ENCODE measurements at places on chromosomes 3 and 15.

DNA sequence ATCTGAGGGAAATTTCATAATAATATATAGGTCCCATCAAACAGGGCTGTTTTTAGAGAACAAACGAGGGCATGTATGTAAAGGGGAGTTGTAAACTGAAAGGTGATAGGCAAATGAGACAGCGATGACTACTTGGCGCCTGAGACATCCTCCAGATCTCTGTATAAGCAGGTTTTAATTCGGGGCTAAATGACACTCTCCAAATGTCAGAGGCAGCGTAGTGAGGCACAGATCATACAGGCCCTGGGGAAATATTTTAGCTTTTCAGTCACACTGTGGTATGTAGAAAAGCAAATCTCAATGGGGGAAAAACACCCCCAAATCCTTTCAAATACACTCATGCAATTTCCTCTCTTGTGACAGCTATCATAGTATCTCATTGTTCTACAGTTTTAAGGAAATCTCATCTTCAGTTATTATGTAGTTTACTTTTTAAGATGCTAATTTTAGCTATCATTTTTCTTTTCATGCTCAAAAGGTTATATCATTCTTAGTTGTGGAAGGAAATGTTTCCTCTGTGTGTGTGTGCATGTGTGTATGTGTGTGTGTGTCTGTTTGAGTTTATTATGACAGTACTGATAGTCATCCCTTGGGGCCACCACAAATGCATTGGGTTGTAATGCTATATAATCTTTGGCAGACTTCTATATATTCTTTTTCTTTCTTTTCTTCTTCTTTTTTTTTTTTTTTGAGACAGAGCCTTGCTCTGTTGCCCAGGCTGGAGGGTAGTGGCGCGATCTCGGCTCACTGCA lies 1.1 kb downstream of the TPRG1 start:
- DNase-seq = no peak

GRCh38 chr3:129016720-129017483 lies 15.8 kb downstream of the EFCC1 start:
- no peak for DNase-seq

DNA sequence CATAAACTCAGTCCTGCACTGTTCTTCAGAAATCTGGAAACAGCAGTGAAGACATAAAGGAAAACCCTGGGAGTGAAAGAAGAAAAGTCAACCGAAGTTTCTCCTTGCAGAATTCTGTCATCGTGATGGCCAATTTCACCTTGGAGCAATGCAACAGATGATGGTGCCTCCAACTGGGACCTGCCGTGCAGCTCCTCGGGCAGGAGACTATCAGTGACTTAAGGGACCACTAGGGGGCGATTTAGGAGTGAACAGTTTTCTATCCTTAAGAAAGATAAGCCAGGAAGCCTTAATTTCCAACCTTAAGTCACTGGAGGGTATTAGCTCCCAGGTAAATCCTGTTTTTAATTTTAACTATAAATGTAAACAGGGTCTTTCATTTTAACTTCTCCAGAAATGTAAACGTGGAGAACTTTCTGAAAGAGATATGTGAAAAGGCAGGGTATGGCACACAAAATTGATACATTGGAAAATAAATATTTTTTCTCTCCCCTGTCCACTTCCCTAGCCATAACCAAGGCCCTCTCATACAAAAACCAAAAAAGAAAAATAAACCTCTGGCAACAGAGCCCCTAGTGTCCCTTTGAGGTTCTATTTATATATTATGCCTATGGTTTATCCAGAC lies 116.3 kb downstream of the PDZRN3 start:
- DNase-seq = peak; percentile 29

- DNase-seq = no peak
These were observed 59.7 kb upstream of the MAGI1 start for GRCh38 chr3:66098436-66098835.

DNA sequence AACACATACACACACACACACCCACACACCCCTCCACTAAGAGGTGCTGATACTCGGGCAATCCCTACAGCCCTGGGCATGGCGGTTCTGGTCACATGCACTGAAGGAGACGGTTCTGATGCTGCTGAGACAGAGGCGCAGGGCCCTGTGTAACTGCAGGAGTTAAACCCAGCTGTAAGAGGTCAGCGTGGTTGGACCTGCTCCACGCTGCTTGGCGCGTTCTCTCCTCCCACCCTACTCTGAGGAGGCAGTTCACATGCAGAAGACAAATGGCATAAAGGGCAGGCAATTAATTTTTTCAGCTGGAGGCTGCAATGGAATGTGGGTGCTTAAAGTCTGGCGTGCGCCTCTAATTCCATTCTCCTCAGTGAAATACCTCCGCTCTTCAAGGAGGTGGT lies 35.2 kb downstream of the GRK7 start:
- no peak for DNase-seq

DNA sequence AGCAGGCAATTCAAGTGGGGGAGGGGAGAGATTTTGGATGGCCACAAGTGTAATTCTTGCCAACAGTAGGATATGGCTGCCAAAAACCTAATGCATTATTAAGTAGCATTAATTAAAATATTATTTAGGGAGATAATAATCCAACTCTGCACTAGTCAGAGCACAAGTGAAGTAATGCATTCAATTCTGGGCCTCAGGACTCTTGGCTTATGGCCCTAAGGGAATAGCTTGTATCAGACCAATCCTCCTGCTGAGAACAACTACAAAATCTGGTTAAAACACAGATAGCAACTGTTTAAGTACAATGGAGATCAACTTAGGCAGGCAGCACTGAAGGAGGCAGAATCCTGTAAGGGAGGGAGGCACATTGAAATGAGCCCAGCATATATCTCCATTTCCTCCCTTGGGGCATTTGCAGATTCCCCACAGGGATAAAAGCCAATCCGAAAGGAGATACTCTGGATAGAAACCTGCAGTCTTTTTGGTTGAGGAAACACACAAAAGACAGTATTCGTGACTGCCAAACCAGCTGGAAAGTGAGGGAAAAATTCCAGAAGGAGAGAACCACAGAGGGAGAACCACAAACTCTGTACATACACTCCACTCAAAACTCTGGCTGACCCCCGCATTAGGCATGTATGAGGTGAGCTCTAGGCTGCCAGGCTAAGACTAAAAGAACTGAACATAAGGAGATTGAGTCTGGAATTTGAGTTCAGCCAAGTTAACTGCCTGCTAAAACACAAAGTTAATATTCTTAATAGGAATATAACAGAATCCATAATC lies 57.4 kb downstream of the ETFA start:
- no peak for DNase-seq

- DNase-seq = no peak
These were observed 14.7 kb downstream of the IGF1R start for GRCh38 chr15:98663045-98663444.

GRCh38 chr15:90560229-90560776 lies 30.6 kb downstream of the CRTC3 start:
- DNase-seq = no peak

DNA sequence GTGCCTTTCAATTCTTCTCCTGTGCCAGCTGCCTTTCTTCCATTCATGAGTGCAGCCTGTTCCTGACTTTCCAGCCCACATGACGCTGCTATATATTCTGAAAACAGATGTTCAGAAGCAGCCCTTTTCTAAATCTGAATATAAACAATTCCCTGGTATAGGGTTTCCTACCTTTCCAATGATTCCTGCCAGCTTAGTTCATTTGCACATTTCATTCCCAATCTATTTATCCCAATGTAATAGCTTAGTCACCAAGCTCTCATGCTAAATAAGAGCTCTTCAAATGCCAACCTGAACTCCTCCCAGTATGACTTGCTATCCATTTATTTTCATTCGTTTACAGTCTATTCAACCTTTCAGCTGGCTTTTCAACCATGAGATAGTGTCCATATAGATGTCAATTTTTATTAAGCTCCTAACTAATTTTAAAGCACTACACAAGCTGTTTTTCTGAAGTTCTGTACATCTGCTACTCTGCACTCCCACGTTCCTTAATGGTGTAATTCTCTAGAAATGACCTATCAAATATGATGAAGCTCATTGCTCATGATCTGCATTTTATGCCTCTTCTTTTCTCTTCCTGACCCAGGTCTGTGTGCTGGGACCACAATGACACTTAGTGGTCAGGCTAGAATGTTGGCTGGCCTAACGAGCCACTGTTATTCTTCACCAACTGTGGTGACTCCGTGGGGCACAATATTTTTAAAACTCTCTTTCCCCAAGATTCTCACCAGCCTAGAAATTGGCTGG lies 605.0 kb upstream of the TBL1XR1 start:
- peak; percentile 80 for DNase-seq

- DNase-seq = no peak
These were observed 8.3 kb downstream of the PLD1 start for GRCh38 chr3:171801738-171802589.

GRCh38 chr3:124879337-124879680 lies 7.9 kb downstream of the ITGB5 start:
- DNase-seq = no peak

DNA sequence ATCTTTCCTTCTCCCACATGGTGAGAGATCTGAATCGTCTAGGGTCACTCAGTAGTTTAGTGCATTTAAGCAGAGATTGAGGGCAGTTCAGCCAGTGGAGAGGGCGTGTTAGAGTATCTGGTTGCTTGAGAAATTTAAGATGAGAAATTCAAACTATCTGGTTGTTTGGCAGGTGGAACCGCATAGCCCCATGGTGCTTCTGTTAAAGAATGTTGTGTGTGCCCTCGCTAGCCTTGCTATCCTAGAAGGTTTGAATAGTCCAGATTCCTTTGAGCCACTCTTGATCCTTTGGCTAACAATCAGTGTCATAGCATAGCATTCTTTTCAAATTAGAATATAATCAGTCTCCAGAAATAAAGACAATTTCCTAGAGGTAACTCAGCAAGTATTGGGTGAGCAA lies 32.1 kb downstream of the ABHD17C start:
- no peak for DNase-seq

DNA sequence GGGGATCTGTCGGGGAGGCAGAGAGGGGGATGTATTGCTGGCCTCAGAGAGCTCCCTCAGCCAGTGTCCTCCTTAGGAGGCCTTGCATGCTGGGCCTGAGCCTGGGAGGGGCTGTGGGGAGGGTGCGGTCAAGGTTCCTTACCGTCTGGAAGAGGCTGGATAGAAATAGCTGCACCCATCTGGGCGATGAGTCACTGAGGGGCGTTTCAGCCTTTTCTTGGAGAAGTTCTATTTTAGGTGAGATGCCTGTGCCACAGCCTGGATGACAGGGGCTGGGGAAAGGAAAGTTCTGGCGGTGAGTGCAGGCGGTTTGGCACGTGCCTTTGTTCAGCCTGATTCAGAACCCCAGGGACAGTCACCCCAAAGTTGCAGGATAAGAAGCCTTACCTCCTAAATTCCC lies 35.7 kb upstream of the APEH start:
- no peak for DNase-seq

- DNase-seq = no peak
These were observed 347.7 kb upstream of the SATB1 start for GRCh38 chr3:18772699-18773305.

- DNase-seq = no peak
These were observed 37.4 kb downstream of the SLC6A1 start for GRCh38 chr3:11029948-11030347.

- DNase-seq = no peak
These were observed 531.6 kb downstream of the MECOM start for GRCh38 chr3:169131690-169132464.

DNA sequence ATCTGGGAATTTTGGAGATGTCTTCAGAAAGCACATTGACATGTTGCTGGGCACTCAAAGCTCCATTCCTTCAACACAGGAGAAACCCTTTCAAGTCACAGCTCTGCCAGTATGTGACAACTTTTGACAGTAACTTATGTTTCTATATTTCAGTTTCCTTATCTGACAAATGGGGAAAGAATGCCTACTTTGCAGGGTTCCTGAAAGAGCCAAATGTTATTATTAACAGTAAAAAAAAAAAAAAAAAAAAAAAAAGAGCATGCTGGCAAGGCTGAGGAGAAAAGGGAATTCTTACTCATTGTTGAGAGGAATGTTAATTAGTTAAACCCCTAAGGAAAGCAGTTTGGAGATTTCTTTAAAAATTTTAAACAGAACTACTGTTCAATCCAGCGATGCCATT lies 272.5 kb upstream of the TGFBR2 start:
- no peak for DNase-seq

GRCh38 chr3:60337421-60337820 lies 913.8 kb downstream of the FHIT start:
- no peak for DNase-seq

GRCh38 chr15:45199136-45199810 lies 11.5 kb upstream of the SHF start:
- no peak for DNase-seq

DNA sequence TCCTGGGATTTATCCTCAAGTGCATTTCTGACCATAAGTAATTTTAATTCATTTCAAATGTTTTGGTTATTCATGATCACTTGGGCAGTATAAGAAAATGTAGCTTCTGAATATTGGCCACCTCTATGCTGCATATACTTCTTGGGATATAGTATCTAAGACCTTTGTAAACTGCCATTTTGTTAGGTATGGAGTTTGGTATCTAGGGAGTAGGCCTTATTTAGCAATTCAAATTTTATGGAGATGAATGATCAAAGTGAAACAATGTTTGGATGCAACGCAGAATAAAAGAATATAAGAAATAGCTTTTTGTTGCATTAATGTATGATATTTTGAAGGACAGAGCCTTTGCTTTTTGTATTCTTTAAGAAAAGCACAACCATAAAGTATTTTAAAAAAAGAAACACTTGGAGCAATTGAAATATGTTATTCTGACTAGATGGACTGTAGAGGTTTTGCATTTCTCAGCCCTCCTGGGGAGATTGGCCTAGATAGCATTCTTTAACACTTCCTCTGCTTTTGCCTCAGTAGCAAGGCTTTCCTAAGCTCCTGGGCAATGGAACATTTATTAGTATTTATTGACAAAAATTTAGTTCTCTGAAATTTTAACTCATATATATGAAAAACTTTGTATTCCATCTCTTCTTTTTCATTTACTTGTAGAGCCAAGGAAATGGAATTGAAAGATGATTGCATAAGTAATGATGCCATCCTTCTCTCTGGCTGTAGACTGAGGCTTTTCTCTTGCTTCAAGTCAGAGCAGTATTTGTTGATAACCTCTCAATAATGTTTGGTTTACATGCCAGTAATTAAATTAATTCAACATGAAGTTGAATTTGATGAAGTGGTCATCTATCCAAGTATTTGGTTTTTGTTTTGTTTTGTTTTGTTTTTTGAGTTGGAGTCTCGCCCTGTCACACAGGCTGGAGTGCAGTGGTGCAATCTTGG lies 61.8 kb upstream of the UTS2B start:
- no peak for DNase-seq

DNA sequence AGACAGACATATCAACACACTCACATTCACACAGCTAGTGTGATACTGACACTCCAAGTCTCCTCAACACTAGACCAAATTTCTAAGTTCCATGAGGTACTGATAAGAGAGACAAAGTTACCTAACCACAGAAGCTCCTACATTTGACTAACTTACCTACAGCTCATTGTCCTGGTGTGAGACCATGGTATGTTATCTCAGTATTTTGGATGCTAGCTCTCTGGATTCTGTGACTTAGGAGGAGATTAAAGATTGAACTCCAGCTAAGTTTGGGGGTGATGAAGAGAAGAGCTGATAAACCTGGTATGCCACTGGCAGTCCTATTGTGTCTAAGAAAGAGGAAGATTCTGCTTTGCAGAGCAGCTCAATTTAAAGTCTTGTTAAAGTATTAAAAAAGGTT lies 144.0 kb upstream of the MYRIP start:
- DNase-seq = no peak

GRCh38 chr3:195700319-195700718 lies 20.5 kb upstream of the MUC20 start:
- DNase-seq = no peak

- DNase-seq = no peak
These were observed 61.5 kb downstream of the P3H2 start for GRCh38 chr3:190059242-190059590.

GRCh38 chr15:56640127-56640526 lies 93.2 kb downstream of the ZNF280D start:
- DNase-seq = no peak

- DNase-seq = no peak
These were observed 3.1 kb upstream of the ABHD6 start for GRCh38 chr3:58234516-58234931.

Data from NCI-H2107 (cell line).